ENCODE measurements at places on chromosomes 1 and 21.

DNA sequence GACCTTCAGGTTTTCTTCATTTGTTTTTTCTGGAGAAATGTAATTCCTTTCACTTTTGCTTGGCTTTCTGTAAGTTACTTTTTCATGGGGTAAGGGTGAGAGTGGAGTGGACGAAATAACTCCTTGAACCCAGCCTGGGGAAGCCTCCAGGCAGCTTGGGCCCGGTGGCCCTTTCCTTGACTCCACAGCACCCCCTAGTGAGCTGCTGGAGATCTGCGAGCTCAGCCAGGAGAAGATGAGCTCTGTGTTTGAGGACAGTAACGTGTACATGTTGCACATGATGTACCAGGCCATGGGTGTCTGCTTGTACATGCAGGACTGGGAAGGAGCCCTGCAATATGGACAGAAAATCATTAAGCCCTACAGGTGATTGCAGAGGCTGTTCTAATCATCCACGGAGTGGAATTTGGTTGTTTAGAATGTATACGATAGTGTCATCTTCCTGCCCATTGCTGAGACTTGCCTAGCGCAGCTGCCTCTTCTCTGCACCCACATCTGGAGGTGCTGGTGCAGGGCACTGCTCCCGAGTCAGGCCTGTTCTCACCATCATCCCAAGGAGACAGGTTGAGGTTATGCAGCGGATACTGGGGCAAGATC lies 51.0 kb downstream of the SMYD2 start:
- peak; percentile 50 for DNase-seq

DNA sequence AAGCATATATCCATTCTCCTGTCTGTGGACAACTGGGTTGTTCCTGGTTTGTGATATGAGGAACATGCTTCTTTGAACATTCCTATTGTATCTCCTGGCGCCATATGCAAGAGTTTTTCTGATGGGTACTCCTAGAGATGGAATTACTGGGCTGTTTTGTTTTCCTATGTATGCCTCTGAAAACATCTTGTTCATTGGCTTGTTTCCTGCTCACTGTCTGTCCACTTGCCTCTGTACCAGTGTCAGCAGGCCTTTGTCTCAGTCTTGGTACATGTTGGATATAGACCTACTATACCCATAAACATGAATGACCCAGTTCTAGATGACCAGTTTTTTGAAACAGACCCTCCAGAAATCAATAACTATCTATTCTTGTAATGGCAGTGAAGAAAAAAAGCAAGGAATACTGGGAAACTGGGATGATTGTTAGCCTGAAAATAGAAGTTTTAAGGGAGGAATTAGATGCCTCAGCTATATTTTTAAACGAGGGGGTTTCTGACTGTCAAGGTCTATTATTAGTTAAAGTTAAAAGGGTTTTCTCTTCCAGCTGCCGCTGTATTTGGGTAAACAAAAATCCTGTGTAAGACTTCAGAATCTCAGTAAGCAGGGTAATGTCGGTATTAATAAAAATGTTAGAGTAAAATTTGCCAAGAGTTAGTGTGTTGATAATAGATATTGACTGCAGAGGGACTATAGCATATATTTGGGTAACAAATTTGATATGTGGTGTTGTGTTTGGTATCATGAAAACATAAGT lies 103.6 kb downstream of the RYR2 start:
- no peak for DNase-seq

GRCh38 chr1:235366286-235366685 lies 941 bp upstream of the TBCE start:
- no peak for DNase-seq

DNA sequence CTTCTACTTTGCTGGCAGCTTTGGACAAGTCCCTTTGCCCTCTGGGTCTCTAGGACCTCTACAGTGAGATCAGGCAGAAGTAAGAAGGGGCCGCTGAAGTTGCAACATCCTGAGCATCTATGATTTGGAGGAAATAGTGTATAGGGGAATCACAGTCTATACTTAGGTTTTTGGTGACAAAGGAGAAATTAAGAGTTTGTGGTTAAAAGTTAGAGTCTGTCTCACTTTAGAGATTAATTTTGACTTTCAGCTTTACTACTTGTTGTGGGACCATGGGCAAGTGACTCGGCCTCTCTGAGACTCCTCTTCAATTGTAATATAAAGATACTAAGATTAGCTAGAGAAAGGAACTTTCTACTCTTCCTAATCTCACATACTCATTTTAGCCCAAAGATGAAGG lies 33.1 kb upstream of the LMX1A start:
- no peak for DNase-seq

DNA sequence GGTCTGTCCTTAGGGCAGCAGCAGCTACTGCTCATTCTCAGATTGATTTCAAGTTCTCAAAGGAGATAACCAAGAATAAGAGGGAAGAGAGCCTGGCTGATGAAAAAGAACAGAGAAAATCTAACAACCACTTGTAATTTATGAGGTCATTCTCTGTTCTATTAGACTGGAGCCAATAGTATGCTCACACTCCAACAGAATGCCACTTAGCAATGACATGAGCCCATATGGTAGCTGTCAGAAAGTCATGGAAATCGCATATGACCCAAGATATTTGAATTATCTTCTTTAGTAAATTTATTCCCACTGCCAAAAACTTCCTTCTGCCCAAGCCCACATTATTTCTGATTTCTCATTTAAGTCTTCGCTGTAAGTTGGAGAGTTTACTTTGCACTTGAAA lies 53.7 kb upstream of the PLA2G4A start:
- DNase-seq: no peak

- DNase-seq: no peak
Observed at GRCh38 chr1:79955966-79956365, 949.4 kb upstream of the ADGRL4 start.

GRCh38 chr1:148363439-148363810 lies 119.7 kb downstream of the PPIAL4G start:
- no peak for DNase-seq

- no peak for DNase-seq
Observed at GRCh38 chr1:48979940-48980339, 203.2 kb upstream of the BEND5 start.

DNA sequence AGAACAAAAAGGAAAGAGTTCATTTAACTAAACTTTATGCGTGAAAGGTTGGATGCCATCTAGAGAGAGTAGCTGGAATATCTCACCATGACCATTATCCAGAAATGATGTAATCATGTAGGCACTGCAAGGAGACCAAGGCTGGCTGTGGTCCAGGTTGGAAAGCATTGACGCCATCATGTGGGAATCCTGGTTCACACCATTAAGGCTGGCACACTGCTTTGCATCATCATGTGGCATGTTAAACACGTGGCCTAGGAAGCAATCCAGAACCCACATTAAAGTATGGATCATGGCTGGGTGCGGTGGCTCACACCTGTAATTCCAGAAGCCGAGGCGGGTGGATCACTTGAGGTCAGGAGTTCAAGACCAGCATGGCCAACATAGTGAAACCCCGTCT lies 4.3 kb downstream of the ADAMTS1 start:
- peak; percentile 94 for DNase-seq

DNA sequence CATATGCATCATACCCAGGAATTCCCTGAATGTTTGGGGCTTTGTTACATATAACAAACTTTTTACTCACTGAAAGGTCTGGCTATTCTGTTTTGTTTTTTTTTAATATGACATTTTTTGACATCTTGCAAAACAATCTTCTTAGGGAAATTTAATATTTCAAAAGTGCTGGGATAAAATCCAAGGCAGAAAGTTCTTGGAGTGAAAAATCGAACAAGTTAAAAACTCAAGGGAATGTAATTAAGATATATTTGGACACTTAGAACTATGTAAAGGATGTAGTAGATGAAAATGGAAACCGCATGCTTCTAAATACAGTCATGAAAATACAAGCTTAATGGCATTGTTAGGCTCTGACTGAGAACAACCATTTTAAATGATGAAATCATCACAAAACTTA lies 8.6 kb downstream of the CHODL start:
- DNase-seq: no peak

DNA sequence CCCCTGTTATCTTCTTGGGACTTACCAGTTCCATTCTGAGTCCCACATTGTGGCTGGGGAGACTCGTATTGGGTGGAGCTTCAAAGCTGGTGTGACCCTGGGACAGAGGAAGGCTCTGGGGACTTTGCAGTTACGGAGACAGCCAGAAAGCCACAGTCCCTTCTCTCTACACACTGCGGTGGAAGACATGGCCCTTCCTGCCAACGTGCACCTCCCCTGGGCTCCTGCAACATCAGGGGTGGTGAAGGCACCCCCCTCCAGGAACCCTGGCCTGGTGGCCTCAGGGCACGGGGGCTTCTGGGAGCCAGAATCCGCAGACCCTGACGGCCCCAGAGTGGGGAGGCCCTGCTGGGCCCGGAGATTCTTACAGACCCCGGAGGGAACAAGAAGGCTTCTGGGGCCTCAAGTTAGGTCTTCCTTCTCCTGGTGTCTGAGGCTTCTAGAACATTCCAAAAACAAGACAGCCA lies 113.0 kb downstream of the SIK1 start:
- DNase-seq: no peak

- DNase-seq: peak; percentile 37
Observed at GRCh38 chr1:246012341-246012740, 494.7 kb downstream of the SMYD3 start.

DNA sequence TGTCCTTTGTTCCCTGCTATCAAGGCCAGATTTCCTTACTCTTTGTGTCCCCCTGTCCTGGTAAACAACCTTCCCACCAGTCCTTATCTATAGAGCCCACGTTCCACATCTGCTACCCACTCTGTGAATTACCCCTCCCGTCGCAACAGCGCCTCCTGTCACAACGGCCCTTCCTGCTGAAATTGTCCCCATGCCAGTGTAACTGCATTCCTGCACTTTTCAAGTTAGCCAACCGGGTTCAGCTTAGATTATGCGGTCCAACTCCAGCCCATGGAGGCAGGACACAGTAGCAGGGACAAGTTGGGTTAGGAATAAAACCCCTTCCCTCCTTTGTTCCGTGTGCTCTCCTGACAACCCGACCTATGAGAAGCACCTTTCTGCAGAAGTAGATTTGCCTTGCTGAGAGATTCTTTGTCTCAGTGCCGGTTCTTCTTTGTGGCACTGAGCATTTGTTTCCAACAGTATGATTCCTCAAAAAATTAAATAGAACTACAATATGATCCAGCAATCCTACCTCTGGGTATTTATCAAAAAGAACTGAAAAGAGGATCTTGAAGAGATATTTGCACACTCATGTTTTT lies 180.3 kb downstream of the PTBP2 start:
- no peak for DNase-seq
